ENCODE measurements at places on chromosomes 5 and 9.

DNA sequence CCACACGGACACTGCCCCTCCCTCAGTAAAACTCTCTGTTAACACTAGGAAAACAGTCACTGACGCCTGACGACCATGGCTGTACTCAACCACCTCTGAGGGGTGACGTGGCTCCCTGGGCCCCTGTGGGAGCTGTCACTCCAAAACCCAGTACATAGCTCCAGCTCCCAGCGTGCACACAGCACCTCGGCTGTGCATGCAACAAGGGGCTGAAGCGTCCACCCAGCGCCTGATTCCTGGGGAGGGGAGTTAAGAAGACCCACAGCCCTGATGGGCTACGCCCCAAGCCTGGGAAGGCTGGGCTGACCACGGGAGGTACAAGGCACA, 36.3 kb downstream of the SLC12A7 start:
- no peak for DNase-seq

DNA sequence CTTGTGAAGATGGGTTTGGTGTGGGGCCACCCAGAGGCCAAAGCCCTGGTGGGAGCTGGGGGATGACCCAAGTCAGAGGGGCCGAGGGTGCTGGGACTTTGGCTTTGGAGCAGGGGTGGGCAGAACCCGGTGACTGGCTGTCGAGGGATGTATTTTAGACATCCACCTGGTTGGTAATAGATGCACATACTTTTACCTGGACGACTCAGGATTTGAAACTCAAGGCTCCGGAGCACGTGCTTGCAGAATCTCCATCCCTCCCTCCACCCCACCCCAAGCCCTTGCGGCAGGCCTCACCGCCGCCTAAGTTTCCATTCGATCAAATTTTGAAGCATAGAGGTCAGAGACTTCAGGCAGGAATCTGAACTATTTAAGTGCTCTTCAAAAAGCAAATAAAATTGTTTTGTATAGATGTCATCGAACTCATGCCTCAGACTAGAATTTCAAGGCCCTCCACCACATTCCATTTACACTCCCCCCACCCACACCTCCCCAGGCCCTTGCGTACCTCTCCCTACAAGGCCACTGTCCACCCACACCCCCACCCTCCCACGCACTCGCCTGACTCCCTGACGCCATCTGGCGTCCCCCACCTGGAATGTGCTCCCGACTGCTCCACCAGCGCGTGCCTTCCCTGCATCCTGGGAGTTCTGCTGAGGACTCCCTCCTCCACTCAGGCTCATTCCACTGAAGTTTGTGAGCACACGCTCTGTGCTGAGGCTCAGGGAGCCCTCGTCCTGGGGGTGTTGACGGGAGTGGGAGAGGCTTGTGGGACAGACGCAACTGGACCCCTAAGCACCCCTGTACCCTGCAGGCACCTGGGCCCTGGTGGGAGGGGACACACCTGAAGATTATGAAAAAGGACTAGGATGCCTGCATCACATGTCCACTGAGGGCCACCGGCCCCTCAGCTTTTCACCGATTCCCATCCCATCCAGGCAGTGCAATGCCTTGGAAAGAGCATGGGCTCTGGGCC, 56.4 kb upstream of the RPL26L1 start:
- DNase-seq: no peak

DNA sequence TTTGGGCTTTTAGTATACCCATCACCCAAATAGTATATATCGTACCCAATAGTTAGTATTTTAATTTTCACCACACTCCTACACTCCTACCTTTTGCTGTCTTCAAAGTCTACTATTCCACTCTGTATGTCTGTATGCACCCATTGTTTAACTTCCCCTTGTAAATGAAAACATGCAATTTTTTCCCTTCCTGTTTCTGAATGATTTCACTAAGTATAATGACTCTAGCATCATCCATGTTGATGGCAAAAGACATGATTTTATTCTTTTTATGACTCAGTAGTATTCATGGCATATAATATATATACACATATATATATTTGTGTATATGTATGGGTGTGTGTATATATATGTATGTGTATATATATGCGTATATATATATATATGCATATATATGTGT, 63.1 kb upstream of the FAM174A start:
- DNase-seq: no peak

DNA sequence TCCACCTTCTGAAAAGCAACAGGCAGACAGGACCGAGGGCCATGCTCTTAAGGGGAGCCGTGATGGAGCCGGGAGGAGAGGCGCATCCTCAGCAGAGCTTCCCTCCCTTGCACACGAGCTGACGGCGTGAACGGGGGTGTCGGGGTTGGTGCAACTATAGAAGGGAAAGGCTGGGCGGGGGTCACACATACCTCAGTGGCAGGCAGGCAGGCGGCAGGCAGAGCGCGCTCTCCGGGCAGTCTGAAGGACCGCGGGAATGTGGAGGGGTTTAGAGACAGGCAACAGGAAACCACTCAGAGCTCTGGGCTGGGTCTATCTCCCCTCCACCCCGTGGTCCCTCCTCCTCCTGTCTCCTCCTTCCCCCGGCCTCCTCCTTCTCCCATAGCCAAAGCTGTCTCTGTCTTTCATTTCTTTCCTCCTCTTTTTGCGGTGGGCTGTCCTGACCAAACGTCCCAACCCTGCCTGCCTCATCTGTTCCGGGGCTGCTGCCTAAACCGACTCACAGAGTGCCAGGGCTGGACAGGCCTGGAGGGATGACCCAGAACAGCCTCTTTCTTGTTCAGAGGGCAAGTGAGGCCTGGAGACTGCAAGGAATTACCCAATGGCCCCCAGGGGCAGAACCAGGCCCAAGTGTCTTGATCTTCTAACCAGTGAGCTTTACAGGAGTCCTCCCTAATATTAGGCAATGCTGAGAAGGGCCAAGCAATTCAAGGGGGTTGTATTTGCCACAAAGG, at the start of gene SPARC:
TSS of gene SPARC (minus strand) at position 242 of the 734 bp plus-strand sequence. CDS start 10,727 bp downstream, outside the sequence.
- DNase-seq: no peak

DNA sequence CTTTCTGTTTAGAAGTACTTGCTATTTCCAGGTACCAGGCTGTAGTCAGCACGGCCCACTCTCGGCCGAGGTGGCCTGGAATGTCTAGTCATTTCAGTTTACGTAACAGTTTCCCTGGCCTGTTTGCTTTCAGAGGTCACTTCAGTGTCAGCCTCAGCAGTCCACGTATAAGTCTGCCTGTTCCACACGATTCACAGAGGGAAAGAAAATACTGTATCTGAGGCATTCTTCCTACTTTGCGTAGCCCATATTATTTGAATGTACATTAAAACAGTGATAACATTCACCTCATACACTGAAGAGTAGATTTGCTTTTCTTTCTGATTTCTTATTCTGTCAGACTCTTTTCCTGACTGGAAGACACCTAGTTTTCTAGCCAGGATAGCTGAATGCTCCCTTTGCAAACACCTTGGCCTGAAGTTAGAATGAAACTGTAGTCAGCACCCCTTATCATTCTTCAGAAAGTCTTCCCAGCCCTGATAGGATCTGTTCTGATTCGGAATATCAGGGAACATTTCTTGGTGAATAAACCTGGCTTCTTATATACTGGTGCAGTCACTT, 140.9 kb downstream of the AOPEP start:
- DNase-seq: no peak

DNA sequence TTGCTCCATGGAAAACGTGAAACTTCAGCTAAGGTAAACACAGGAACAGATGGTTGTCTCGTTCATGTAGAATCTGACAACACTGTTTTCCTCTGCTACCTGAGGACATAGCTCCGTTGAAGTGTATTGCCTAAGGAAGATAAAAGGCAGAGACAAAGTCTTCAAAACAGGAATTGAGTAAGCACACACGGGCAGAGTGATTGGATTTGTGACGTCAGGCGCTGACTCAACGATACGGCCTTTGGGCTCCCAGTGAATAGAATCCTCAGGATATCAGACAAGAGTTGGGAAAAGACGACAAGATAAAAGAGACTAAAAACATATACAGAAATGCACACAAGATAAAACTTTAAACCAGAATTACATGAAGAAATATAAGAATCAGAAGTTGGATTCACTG, 787.1 kb upstream of the CTNND2 start:
- no peak for DNase-seq
